Activated CD4-positive, alpha-beta T cell treated with anti-CD3 and anti-CD28 coated beads, Interleukin-2, amount 50 U/mL, for 16 hours (primary cell): ENCODE measurements at places on chromosomes 6 and 20.

- DNase-seq = no peak
Observed at GRCh38 chr20:61935926-61936700, 129.6 kb downstream of the TAF4 start.

- no peak for DNase-seq
Observed at GRCh38 chr6:252775-253535, 39.3 kb upstream of the DUSP22 start.

DNA sequence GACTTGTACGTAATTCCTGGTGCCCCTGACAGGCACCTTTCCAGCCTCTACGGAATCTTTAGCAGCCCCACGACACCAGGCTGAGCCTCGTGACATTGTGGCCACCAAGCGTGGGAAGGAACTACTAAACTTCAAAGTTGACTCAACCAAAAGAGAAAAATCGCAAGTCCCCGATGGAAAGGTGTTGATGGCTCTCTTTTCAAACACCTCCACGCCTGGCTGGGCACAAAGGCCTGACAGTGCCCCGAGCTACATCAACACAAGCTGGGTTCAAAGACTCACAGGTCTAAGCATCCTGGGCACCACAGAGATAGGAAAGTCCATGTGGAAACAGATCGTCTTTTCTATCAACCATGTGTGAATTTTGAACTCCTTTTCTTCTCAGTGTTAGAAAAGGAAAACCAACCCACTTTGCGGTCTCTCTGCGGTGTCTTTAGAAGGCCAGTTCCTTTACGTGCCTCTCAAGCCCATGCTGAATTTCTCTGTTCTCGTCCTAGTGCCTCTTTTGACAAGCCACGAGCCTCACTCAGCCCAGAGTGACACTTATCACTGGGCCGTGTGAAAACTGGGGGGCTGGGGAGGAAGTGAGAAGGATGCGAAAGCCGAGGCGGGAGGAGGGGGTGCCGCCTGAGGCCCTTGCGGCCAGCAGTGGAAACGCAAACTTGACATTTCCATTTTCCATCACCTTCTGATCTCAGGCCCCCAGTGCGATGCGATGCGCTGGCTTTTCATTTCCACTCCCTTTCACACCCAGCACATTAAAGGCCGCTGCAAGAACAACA is 59.4 kb downstream of the GFOD1 start:
- peak; percentile 88 for DNase-seq

DNA sequence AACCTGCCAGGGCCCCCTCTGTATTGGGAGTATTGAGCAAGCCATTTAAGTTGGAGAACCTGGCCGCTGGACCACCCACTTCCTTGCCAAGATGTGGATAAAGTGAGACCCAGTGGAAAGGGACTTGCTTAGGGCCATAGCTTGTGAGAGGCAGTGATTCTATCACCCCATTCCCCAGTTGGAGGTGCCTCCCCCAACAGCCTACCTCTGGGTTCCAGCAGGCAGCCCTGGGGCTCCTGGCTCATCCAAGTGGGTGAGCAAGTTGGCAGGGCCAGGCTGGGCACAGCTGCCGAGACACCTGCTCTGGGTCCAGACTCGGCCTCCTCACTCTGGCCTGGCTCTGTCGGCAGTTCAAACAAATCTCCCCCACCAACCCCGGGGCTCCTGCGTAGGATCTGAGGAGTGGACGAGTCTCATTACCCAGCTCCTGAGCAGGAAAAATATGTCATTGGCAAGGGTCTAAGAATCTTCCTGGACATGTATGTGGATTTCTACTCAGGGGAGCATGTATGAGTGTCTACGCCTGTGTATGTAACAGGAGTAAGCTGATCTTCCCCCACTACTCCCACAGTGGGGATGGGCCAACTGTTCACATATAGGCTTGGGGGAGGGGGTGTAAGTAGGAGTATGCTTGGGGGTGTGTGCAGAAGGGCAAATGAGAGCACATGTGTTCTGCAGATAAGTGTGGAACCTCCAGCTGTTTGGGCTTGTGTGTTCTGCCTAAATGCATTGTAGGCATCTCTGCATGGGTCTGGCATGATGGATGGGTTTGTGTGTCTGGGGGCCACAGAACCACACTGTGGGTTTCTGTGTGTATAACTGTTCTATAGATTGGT is 1.9 kb downstream of the ID1 start:
- no peak for DNase-seq

DNA sequence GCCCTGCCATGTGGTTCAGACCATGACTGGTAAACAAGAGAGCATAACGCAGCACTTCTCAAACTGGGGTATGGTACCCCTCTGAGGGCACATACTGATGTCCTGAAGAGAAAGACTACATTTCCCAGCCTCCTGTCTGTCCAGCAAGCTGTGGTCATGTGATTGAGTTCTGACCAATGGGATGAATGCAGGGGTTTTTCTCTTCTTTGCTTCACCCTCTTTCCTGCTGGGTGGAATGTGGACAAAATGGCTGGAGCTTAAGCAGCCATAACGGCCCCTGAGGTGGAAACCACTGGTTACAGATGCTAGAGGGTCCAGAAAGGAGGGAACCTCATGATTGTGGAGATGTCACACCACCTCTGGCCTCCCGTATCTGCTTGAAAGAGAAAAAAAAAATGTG is 19.4 kb upstream of the KCNB1 start:
- peak; percentile 37 for DNase-seq

DNA sequence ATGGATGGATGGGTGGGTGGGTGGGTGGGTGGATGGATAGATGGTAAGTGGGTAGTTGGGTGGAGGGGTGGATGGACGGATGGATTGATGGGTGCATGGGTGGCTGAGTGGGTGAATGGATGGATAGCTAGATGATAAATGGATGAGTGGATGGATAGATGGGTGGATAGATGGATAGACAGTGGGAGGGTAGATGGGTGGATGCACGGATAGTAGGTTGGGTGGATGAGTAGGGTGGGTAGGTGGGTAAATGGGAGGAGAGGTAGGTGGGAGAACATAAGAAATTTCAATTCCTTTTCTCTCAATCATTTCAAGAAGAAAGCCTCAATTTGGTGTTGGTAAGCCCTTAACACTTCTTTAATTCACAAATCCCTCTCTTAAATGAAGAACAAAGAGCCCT is 186.9 kb downstream of the PREX1 start:
- no peak for DNase-seq

DNA sequence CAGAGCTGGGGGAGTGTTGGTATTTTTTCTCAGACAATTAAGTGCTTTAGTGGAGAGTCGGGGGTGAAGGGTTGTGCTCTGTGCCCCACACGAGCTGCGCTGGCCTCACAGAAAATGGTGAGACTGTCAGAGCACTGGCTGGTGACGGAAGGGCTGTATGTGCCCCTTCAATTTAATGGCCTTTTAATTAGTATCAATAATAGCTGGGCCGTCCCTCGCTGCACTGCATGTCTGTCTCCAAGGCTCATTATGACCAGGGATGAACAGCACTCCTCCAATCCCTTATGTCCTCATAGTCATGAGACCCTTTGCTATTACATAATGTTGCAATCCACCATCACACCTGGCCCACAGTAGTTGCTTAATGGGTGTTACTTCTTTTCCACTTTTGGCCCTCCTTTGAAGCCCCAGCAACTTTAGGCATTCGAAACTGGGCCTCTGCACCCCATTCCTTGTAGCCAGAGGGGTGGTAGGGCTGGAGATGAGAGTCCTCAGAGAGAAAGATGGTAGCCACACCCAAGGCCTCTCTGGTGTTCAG is 9.5 kb upstream of the RALY start:
- no peak for DNase-seq

DNA sequence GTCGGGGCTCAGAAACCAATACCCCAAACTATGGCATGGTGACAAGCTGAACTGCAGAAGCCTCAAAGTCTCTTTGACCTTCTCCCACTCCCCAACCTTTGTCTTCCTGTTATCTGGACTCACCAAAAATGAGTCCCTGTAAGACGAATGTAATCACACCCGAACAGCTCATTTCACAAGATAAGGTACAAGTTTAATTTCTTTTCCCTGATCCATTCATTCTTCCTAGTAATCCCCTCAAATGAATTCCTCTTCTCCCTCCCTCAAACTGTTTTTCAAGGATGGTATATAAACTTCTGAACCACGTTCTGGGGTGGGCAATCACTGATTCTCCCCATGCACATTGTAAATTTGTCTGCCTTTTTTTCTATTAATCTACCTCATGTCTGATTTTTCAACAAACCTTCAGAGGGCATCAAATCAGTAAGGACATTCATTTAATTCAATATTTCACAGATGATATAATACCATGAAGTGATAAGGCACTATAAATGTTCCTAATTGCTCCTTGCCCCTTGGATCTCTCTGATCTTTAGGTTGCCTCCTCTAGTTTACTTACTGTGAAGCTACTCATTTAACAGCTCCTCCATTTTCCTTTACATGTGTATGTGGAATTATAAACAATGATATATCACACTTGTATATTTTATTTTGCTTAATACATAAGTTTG is 77.2 kb downstream of the OR2B2 start:
- no peak for DNase-seq

DNA sequence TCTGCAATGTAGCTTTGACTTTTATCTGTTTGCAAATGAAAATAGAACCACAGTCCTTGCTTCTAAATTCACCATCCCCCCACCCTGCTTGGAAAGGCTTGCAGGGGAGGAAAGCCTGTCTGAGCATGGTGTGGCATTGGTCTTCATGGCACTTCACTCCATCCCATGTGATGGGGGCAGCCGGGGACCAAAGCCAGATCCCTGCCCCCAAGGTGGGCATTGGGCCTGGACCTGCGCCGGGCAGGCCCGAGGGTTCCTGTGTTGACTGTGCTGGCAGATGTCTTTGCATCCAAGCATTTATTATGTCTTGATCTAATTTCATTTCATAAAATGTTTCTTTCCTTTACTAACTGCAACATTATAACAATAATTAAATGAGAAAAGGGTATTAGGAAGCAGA is 120.0 kb downstream of the SYNDIG1 start:
- no peak for DNase-seq

- DNase-seq = no peak
Observed at GRCh38 chr6:168139121-168139520, 60.1 kb upstream of the FRMD1 start.

DNA sequence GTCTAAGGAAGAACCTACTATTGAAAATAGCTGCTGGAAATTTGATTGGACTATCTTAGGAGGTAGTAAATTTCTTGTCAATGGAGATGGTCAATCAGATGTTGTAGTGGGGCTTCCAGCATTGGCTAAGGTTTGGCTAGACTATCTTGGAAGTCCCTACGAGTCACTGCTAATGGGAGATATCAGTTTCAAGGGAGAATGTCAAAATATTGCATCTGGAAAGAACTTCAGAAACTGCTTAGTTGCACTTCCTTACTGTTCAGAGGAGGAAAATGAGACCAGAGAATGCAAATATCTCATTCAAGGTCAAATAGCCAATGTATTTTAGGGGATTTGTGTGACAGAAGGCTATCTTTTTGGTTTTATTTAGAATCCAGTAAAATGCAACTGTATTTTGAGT is 53.5 kb upstream of the CCN2 start:
- no peak for DNase-seq

DNA sequence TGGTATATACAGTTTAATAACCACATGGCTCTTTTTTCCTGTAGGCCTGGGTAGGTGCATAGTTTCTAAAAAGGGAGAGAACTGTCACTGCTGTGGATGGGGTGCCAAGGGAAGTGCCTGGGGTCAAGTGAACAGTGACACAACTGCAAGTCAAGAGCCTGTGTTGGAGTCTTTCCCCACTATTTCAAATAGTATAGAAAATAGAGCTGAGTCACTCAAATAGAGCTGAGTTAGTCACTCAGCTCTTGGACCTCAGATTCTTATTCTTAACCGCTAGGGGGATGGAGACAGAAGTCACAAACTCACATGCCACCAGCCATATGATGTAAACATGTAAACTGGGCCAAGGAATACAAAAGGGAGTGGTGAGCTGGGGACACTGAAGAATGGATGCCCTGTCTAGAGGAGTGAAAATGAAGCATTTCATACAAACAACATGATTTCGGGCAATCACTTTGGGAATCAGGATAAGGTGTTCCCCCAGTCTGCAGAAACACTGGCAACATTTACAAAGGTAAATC is 2.1 kb downstream of the NQO2 start:
- peak; percentile 77 for DNase-seq
